Caco-2 (cell line): ENCODE measurements at places on chromosomes 12 and 14. TPM values are rescaled to one million over a fixed set of nuclear protein-coding genes. Genes with fewer than 3 reads are reported as not detected.

The CACNA2D4 gene
- total RNA-seq: 2.0 and 2.2 TPM in 2 replicates

DNA sequence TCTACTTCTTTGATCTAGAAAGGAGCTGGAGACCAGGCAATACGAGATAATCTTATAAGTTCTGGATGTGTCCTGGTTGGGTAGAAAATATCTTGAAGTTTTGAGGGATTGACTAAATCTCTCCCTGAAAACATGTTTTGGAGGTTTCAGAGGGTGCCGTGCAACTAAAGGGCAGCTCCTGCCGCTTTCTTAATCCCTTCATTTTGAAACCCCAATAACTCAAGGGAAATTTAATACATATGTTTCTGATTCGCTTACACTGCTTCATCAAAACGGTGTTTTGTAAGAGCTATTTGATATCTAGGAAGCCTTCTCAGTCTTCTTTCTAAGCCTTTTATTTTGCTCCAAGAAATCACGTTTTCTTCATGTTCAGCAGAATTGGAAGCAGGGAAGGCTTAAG is 129.0 kb downstream of the ASCL1 start:
- H3K27ac ChIP-seq: no peak overlapping the region
- no peak for DNase-seq
- H3K4me3 ChIP-seq: no peak overlapping the region

DNA sequence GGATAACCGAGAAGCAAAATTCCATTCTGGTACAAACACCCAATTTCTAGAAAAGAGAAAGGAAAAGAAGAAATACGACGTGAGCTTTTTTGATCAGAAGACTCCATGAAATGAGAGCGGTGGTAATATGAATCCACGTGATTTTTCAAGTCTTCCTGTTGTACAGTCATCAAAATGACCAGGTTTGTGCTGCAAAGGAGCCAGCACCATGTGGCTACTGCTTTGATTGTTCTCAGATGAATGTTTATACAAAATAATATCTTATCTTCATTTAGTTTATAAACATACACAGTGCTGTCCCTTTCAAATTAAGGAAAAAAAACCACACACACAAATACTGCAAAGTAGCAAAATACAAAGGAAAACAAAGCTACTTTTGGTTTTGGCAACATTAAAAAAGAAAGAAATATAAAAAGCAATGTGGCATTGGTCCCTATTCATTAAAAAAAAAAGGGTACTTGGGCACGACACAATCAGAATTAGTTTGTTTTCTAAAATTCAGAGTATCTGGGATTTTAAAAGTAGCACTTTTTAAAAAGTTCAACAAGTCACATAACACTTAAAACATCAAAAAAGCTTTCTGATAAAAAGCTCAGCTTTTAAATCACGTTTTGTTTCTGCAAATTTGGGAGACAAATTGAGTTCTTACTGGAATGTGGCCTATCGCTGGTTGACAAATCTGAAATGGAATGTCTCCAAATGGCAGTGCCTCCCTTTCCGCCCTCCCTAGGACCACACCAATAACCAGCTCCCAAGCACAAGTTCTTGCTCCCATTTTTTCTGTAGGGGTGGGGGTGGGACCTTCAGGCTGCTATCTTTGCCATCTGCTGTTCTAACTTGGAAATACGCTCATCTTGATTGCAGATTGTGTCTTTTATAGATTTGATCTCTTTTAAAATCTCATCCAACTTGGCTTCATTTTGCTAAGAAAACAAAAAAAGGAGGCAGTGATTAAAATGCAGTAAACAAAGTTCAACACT is 13.2 kb upstream of the SELPLG start:
- no peak overlapping the region for H3K4me3 ChIP-seq
- H3K27me3 ChIP-seq: no peaks in the 10 kb centered on the region

DNA sequence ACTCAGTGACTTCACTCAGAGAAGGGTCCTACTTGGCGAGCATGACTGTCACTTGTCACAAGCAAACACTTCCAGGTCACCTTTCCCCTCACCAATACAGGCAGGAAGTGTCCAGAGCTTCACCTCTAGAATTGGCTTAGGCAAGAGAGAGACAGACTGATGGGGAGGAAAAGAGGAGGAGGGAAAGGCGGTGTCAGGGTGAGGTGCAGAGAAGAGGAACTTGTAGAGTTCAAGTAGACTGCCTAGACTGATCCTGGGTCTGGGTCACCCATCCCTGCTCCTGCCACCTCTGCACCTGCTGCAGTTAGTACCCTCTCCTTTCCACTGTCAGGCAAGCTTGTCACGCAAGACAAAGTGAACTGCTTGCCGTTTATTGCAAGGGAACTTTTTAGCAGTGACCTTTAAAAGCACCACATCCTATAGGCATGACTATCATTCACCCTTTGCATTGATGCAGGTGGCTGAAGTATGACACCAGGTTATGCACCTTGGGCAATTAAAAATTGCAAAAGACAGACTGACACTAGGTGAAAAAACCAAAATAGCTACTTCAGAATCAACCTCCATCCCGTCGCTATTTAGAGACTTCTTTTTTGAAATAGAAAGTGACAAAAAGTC is 292.4 kb downstream of the SYT1 start:
- H3K4me3 ChIP-seq: no peak overlapping the region
- H3K27me3 ChIP-seq: no peaks in the 10 kb centered on the region
- no peaks in the 10 kb centered on the region for H3K36me3 ChIP-seq
- peaks cover 5% of the 10 kb centered on the region; the same call in 1 of the 2 replicates for H3K4me1 ChIP-seq
- DNase-seq: no peak

DNA sequence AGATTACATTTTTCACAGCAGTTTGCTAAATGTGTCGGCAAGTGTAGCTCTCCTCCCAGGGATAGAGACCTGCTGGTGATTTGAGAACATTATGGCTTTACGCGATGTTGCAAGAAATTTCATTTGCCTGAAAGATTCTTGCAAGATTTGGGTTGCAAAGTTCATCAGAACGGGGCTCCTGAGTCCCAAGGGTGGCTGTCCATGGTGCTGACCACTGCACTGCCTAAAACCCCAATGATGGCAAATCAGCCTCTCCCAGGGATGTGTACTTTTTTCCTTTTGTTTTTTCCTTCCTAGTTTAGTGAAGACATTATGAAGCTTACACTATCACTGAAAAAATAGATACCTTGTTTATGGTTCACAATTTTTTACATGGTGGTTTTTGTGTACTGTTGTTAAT is 85.4 kb downstream of the WSCD2 start:
- H3K4me1 ChIP-seq: no peaks in the 10 kb centered on the region
- H3K27me3 ChIP-seq: no peaks in the 10 kb centered on the region; the same call in 1 of the 2 replicates
- H3K4me3 ChIP-seq: no peak overlapping the region

DNA sequence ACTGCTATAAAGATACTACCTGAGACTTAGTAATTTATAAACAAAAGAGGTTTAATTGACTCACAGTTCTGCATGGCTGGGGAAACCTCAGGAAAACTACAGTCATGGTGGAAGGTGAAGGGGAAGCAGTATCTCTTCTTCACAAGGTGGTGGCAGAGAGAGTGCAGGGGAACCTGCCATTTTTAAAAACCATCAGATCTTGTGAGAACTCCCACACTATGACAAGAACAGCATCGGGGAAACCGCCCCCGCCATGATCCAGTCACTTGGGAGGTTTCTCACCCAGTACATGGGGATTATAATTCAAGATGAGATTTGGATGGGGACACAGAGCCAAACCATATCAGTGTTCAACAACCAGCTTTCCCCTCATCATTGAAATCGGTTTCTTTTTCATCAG is 49.9 kb downstream of the AEBP2 start:
- no peak overlapping the region for H3K4me3 ChIP-seq
- no peaks in the 10 kb centered on the region for H3K27me3 ChIP-seq
- no peak for DNase-seq
- no peaks in the 10 kb centered on the region for H3K36me3 ChIP-seq
- no peak overlapping the region for H3K27ac ChIP-seq
- no peaks in the 10 kb centered on the region for H3K4me1 ChIP-seq

The HHIPL1 gene
- 2.1 and 2.9 TPM in 2 replicates for total RNA-seq

DNA sequence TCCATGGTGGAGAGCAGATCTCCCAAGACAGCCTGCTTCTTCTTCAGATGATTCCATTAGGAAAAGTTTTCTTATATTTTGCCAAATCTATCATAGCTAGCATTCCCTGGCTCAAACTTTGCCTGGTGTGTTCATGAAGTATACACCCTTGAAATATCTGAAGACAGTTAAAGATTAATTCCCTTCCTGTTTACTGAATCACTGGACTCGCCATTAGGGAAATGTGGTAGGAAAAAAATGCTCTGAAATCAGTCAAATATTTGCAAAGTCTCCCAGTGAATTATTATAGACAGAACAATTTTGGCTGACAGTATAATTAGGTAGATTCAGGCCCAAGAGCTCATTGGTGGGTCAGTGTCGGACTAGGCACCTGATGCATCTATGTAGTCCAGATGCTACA is 86.5 kb downstream of the PDZRN4 start:
- H3K27me3 ChIP-seq: no peaks in the 10 kb centered on the region
- no peaks in the 10 kb centered on the region for H3K4me1 ChIP-seq
- DNase-seq: no peak
- H3K27ac ChIP-seq: no peak overlapping the region
- H3K36me3 ChIP-seq: no peaks in the 10 kb centered on the region

The MTRFR gene
- 20.2 and 21.0 TPM in 2 replicates for total RNA-seq

DNA sequence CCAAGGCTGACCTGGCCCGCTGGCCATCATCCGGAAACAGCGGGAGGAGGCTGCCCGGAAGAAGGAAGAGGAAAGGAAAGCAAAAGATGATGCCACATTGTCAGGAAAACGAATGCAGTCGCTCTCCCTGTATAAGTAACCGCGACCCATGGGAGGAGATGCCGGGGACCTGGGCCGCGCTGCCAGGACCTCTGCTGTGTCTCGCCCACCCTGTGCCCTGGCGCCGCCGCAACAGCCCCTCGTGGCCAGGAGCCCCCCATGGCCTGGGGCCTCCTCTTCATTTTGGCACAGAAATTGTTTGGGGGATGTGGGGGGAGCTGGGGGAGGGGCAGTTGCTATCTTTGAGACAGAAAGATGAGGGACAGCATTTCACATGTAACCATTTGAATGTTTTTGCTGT is 16.5 kb downstream of the HSPB8 start:
- no peaks in the 10 kb centered on the region for H3K36me3 ChIP-seq
- DNase-seq: no peak
- no peak overlapping the region for H3K4me3 ChIP-seq
- no peaks in the 10 kb centered on the region for H3K4me1 ChIP-seq
- H3K27me3 ChIP-seq: no peaks in the 10 kb centered on the region

DNA sequence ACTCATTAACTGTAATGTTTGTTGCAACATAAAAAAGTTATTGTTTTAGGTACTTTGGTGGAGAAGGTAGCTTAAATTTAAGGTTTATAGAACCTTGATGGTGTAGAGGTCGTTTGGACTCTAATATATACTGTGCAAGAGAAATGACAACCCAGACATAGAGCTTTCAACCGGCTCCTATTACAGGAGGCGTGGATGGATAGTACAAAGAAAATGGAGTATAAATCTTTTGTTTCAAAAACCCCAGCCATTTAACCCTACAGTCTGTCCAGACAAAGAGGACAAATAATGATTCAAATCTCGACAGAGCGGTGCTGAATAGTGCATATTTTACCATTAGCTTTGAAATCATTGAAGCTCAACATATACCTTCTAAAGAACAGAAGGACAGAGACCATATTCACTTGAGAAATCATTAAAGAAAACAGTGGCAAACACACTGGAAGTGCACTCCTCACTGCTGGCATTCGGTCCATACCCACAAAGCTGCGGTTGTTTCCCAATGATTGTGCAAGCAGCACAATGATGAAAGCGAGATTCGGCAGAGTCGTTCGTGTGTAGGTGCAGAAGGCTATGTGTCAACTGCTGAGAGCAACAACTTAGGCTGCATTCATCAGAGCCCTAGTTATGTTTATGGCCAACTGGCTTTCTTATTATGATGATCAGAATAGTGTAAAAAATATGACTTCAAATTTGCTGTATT is 688.6 kb downstream of the NOVA1 start:
- 0 out of 2 replicates have a peak, but pooled peaks cover 1% of the 10 kb centered on the region for H3K27me3 ChIP-seq
- no peak overlapping the region for H3K4me3 ChIP-seq
- H3K36me3 ChIP-seq: no peaks in the 10 kb centered on the region
- DNase-seq: no peak
- H3K4me1 ChIP-seq: no peaks in the 10 kb centered on the region

GRCh38 chr12:7642876-7643309 is 22.8 kb downstream of the APOBEC1 start:
- no peaks in the 10 kb centered on the region for H3K27me3 ChIP-seq
- H3K27ac ChIP-seq: peak overlapping the region; percentile 45
- no peaks in the 10 kb centered on the region for H3K36me3 ChIP-seq
- H3K4me1 ChIP-seq: peaks cover 35% of the 10 kb centered on the region
- H3K4me3 ChIP-seq: no peak overlapping the region
- DNase-seq: peak; percentile 65

- H3K4me3 ChIP-seq: no peak overlapping the region
- no peak for DNase-seq
- H3K27me3 ChIP-seq: no peaks in the 10 kb centered on the region
- no peaks in the 10 kb centered on the region for H3K36me3 ChIP-seq
- H3K4me1 ChIP-seq: no peaks in the 10 kb centered on the region
Observed at GRCh38 chr14:77116172-77116817, 18.2 kb downstream of the CIPC start.

DNA sequence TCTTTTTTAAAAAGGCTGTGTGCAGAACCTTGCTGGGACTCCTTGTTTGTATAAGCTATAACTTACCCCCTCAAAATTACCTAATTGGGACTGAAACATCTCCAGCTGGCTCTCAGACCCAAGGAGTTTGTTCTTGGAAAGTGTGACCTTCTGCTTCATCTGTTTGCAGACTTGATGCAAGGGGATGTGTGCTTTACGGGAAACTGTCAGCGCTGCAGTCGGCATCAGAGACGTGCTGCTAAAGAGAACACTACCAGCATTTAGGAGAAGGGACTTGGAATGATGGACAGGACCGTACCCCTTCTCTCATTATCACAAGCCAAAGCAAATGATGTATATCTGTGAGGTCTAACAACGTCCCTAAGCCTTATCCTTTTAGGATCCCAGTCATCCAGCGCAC is 174.2 kb upstream of the PARP11 start:
- DNase-seq: no peak
- H3K36me3 ChIP-seq: no peaks in the 10 kb centered on the region
- peaks cover 4% of the 10 kb centered on the region; the same call in 1 of the 2 replicates for H3K4me1 ChIP-seq
- no peak overlapping the region for H3K27ac ChIP-seq

The FLVCR2 gene
- 9.7 and 13.4 TPM in 2 replicates for total RNA-seq

The ANKRD9 gene
- 15.0 and 15.5 TPM in 2 replicates for total RNA-seq

DNA sequence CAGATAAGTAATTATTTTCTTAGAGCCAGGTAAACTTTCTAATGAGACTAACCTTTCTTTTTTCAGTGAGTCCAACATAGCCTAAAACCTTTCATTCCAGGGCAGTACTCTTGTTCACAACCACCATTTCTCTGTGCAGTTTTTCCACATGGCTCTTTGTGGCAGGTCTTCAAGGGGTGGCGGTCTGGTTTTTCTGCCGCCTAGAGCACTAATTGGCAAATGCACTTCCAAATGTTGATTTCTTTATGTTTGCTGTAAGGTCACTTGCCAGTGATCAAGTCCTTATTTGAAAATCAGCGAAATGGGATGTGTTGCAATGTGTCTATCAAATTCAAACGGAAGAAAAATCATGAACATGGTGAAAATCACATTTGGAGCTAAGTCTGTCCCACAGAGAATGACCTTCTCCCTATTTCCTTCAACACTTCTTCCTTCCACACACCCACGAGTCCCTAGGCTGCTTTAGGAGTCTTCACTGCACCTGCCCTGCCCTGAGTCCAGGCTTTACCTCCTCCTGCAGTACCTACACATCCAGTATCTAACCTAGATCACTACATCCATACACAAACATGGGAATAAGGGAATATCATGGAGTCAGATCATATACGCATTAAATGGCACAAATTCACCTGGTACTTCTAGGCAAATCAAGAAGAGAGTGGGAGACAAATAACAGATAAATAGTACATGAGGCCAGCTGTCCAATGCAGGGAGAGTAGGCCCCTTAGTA is 1.9 kb downstream of the SRGAP1 start:
- peaks cover 41% of the 10 kb centered on the region for H3K4me1 ChIP-seq
- peak overlapping the region; percentile 94 for H3K27ac ChIP-seq
- peak overlapping the region; percentile 26 for H3K4me3 ChIP-seq
- H3K27me3 ChIP-seq: no peaks in the 10 kb centered on the region
- peak; percentile 24 for DNase-seq
- no peaks in the 10 kb centered on the region for H3K36me3 ChIP-seq
